ENCODE measurements at places on chromosomes 16 and 17.
A peak's percentile ranks its signal among the peaks of the same experiment; 100 is the strongest.

DNA sequence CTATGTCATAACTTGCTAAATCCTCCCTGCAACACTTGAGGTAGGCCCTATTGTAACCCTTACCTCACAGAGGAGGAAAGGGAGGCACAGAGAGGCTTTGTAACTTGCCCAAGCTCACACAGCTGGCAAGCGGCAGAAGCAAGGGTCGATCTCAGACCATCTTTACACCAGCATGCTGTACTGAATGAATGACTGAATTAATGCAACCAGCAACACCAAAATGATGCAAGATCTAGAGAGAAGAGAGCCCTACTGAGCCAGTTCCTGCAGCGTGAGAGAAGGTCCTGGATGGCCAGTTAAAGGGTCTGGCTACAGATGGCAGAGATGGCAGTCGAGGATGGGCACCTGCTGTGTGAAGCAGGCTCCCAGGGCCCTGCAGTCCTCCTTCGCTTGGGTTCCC, 8.2 kb upstream of the KLHL36 start:
- peaks cover 36% of the 10 kb centered on the region for H3K4me1 ChIP-seq
- H3K27me3 ChIP-seq, result no peaks in the 10 kb centered on the region
- H3K36me3 ChIP-seq, result no peaks in the 10 kb centered on the region

DNA sequence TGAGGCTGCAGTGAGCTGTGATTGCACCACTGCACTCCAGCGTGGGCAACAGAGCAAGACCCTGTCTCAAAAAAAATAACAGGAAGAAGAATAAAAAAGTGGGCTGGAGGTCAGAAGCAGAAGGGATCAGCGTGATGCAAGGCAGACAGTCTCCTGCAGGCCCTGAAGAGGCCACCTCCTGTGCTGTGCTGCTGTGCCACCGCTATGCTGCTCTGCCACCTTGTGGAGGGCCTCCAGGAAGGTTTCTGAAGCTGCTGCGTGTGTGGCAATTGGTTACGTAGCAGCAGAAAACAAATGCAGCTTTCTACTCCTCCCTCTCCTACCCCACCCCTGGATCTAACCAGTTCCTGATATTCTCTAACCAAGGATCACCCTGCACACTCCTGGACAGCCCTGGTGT, 815.5 kb downstream of the KCNJ18 start:
- no peaks in the 10 kb centered on the region for H3K27me3 ChIP-seq
- no peaks in the 10 kb centered on the region for H3K4me1 ChIP-seq
- H3K4me3 ChIP-seq, result no peak overlapping the region
- H3K27ac ChIP-seq, result no peak overlapping the region

GRCh38 chr16:7025616-7026190, 306.9 kb upstream of the RBFOX1 start:
- H3K4me3 ChIP-seq, result no peak overlapping the region
- no peak for DNase-seq
- H3K27ac ChIP-seq, result no peak overlapping the region

GRCh38 chr17:64772845-64773299, 110.8 kb upstream of the SMURF2 start:
- H3K4me1 ChIP-seq, result peaks cover 25% of the 10 kb centered on the region
- peaks cover 3% of the 10 kb centered on the region for H3K36me3 ChIP-seq
- no peaks in the 10 kb centered on the region for H3K27me3 ChIP-seq
- no peak overlapping the region for H3K4me3 ChIP-seq

- peak overlapping the region; percentile 47 for H3K4me3 ChIP-seq
- peaks cover 42% of the 10 kb centered on the region for H3K4me1 ChIP-seq
- no peak overlapping the region for H3K27ac ChIP-seq
- no peak for DNase-seq
- peaks cover 36% of the 10 kb centered on the region for H3K36me3 ChIP-seq
- H3K27me3 ChIP-seq, result no peaks in the 10 kb centered on the region
These were observed 46.1 kb downstream of the PRMT7 start for GRCh38 chr16:68356919-68357286.

DNA sequence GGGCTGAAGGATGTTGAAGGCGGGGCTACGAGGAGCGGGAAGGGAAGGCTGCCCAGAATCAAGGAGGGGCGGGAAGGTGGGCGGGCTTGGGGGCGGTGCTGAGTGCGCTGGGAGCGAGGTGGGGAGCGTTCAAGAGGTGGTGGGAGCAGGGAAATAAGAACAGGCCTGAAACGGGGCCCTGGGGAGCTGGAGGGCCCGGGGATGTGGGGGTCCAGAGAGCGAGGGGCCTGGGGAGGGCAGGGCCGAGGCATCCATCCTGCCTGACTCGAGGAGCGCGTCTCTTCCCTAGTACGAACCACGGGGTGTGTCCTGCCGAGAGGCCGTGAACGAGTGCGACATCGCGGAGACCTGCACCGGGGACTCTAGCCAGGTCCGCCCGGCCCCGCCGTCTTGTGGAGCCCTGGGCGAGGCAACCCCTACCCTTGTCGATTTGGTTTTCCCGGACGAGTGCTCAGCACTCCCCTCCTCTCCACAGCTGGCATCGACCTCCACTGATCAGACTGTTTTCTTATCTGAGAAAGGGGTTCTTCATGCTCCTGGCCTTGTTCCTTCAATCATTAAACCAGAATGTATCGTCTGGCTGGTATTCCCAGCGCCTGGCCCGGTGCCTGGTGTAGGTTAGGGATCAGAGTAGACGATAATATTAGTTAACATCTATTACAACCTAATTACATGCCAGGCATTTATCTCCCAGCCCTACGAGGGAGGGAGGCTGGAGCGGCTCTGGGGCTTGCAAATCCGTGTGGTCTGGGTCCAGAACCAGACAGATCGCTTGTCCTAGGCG, 17.2 kb downstream of the ADAM11 start:
- H3K36me3 ChIP-seq, result no peaks in the 10 kb centered on the region
- H3K4me3 ChIP-seq, result peak overlapping the region; percentile 74
- H3K4me1 ChIP-seq, result peaks cover 35% of the 10 kb centered on the region
- H3K27me3 ChIP-seq, result no peaks in the 10 kb centered on the region
- no peak for DNase-seq

DNA sequence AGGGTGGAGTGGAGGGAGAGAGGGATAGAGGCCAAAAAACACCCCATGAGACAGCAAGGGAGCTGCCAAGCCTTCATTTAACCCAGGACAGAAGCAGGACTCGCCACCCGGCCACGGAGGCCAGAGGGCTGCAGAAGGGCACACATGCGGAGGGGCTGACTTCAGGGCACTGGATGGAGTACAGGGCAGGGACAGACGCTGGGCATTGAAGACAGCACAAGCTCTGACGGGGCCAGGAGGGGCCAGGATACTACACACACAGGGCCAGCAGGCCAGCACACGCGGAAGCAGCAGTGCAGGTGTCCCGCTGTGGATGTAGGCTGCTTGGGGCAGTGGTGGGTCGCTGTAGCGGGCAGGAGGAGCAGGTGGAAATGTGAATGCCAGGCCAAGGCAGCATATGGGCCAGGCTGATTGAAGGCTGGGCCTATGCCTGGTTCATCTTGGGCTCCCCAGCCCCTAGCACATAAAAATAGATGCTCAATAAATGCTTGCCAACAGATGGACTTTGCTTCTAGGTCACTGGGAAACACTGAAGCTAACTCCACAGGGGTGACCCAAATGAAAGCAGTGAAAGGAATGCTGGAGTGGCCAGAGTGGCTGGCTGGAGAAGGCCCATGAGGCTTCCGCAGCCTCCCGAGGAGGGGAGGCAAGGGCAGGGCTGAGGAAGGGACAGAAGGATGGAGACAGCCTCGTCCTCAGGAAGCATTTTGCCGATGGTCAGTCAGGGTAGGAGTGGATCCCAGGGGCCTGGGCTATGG, 61.6 kb downstream of the GNA13 start:
- no peak overlapping the region for H3K27ac ChIP-seq
- H3K27me3 ChIP-seq, result no peaks in the 10 kb centered on the region
- no peaks in the 10 kb centered on the region for H3K4me1 ChIP-seq
- H3K4me3 ChIP-seq, result no peak overlapping the region
- H3K36me3 ChIP-seq, result no peaks in the 10 kb centered on the region
- no peak for DNase-seq

GRCh38 chr17:78735832-78736525, 46.1 kb downstream of the CYTH1 start:
- peaks cover 13% of the 10 kb centered on the region for H3K36me3 ChIP-seq
- H3K27ac ChIP-seq, result peak overlapping the region; percentile 80
- H3K4me1 ChIP-seq, result peaks cover 80% of the 10 kb centered on the region
- peak overlapping the region; percentile 66 for H3K4me3 ChIP-seq
- no peak for DNase-seq

- H3K27ac ChIP-seq, result no peak overlapping the region
- peaks cover 5% of the 10 kb centered on the region for H3K27me3 ChIP-seq
- H3K36me3 ChIP-seq, result no peaks in the 10 kb centered on the region
- DNase-seq, result no peak
- H3K4me3 ChIP-seq, result no peak overlapping the region
These were observed 5.6 kb downstream of the GLIS2 start for GRCh38 chr16:4321286-4322120.

GRCh38 chr17:968812-969730, 10.5 kb downstream of the NXN start:
- DNase-seq, result no peak
- peaks cover 3% of the 10 kb centered on the region for H3K27me3 ChIP-seq
- H3K4me3 ChIP-seq, result no peak overlapping the region
- no peaks in the 10 kb centered on the region for H3K36me3 ChIP-seq

GRCh38 chr17:53032861-53033271, 789.9 kb upstream of the KIF2B start:
- H3K4me3 ChIP-seq, result no peak overlapping the region
- H3K27ac ChIP-seq, result no peak overlapping the region
- H3K4me1 ChIP-seq, result no peaks in the 10 kb centered on the region
- H3K27me3 ChIP-seq, result no peaks in the 10 kb centered on the region

GRCh38 chr17:76366247-76366646, 12.5 kb upstream of the PRPSAP1 start:
- H3K27me3 ChIP-seq, result no peaks in the 10 kb centered on the region
- H3K36me3 ChIP-seq, result no peaks in the 10 kb centered on the region
- no peak for DNase-seq
- no peak overlapping the region for H3K27ac ChIP-seq

- no peak for DNase-seq
- H3K4me1 ChIP-seq, result no peaks in the 10 kb centered on the region
- H3K27ac ChIP-seq, result no peak overlapping the region
- H3K27me3 ChIP-seq, result peaks cover 9% of the 10 kb centered on the region
These were observed 24.2 kb upstream of the TMC5 start for GRCh38 chr16:19393226-19394111.

GRCh38 chr17:32350666-32351418, 885 bp downstream of the ZNF207 start:
- no peak for DNase-seq
- no peaks in the 10 kb centered on the region for H3K27me3 ChIP-seq
- H3K36me3 ChIP-seq, result peaks cover 35% of the 10 kb centered on the region
- H3K4me3 ChIP-seq, result peak overlapping the region; percentile 91

- no peak for DNase-seq
- peaks cover 1% of the 10 kb centered on the region for H3K4me1 ChIP-seq
- H3K27ac ChIP-seq, result no peak overlapping the region
- peaks cover 33% of the 10 kb centered on the region for H3K36me3 ChIP-seq
- H3K4me3 ChIP-seq, result no peak overlapping the region
These were observed 8.8 kb downstream of the RSAD1 start for GRCh38 chr17:50487213-50488096.

DNA sequence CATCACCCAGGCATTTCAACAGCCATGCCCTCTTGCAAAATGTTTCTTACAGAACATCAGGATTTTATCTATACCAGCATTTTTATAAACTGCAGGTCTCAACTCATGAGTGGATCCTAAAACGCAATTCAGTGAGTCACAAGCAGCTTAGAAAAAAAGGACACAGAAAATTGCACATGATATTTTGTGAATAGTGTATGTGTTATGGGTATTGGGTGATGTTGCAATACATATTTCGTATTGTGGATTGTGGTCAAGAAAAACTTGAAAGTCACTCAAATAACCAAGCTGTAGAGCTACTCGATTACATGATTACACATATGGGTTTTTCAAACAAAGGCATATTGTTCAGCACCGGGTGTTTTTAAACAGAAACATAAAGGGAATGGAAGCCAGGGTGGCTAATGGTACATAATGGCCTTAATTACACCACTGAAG, 1.4 kb downstream of the WIPI1 start:
- no peak overlapping the region for H3K4me3 ChIP-seq
- peaks cover under 1% of the 10 kb centered on the region for H3K36me3 ChIP-seq
- no peak overlapping the region for H3K27ac ChIP-seq

DNA sequence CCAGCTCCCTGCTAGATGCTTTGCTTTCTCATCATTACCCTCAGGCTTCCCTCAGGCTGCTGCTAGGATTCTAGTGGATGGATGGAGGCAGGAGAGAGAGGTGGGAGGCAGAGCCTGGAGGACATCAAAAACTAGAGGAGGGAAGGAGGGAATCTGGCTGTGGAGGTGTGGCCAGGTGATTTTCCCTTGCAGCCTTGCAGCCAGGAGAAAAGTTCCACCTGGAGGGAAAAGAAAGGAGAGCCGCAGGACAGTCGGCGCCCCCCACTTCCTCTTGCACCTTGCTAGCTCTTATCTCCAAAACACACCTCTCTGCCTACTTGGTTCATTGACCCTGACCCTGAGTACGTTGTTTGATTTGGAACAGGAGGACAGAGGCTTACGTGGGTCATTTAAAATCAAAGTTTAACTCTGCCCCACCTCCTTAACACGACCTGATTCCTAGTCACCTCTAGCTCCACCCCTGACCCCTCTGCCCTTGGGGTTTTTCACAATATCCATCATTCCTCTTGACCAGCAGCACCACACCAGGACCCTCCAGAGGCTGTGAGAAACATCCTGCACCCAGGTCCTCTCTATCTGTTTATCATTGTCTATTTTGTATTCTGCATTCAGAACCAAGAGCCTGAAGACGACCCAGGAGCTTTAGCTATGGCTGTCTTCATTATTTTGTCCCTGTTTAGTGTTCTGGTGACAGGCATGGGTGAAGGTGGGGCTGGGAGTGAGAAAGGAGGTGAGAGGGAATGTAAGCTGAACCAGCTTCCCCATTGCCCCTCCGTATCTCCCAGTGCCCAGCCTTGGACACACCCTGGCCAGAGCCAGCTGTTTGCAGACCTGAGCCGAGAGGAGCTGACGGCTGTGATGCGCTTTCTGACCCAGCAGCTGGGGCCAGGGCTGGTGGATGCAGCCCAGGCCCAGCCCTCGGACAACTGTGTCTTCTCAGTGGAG, 15.9 kb downstream of the AOC3 start:
- no peaks in the 10 kb centered on the region for H3K4me1 ChIP-seq
- no peak for DNase-seq
- no peak overlapping the region for H3K27ac ChIP-seq
- H3K36me3 ChIP-seq, result no peaks in the 10 kb centered on the region
- H3K27me3 ChIP-seq, result peaks cover 8% of the 10 kb centered on the region

GRCh38 chr17:2267354-2267753, 36.2 kb downstream of the SMG6 start:
- no peak overlapping the region for H3K4me3 ChIP-seq
- peaks cover 86% of the 10 kb centered on the region for H3K4me1 ChIP-seq
- peak overlapping the region; percentile 84 for H3K27ac ChIP-seq
- no peak for DNase-seq
- H3K27me3 ChIP-seq, result no peaks in the 10 kb centered on the region

GRCh38 chr16:89511374-89511773, 3.2 kb downstream of the SPG7 start:
- no peak for DNase-seq
- no peaks in the 10 kb centered on the region for H3K27me3 ChIP-seq
- H3K4me1 ChIP-seq, result peaks cover 29% of the 10 kb centered on the region
- H3K36me3 ChIP-seq, result peaks cover 45% of the 10 kb centered on the region

GRCh38 chr17:77915594-77916021, 42.9 kb upstream of the TNRC6C start:
- DNase-seq, result no peak
- no peak overlapping the region for H3K27ac ChIP-seq
- H3K4me1 ChIP-seq, result peaks cover 9% of the 10 kb centered on the region
- no peaks in the 10 kb centered on the region for H3K36me3 ChIP-seq

Measured in CD4-positive, alpha-beta T cell (primary cell).